ENCODE measurements at places on chromosomes 7 and 10.

DNA sequence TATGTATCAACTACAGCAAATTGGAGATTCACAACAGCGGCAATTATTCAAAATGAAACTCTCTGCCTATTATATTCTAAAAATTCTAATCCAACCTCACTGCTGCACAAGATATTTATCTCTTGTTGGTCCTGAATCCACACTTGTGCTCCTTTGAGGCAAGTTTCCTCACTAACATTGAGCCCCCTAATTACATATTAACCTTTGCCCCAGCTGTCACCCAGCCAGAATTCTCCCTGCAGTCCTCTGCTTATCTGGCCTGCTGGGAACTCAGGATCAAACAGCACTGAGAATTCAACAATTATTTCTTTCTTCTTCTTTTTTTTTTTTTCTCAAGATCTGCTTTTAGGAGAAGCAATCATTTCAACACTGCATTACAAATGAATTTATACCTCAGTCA, 21.5 kb upstream of the PLAC9 start:
- H3K27ac ChIP-seq, result no peak overlapping the region
- H3K4me1 ChIP-seq, result no peaks in the 10 kb centered on the region
- no peak overlapping the region for H3K4me3 ChIP-seq
- no peak for DNase-seq
- peaks cover 2% of the 10 kb centered on the region for H3K36me3 ChIP-seq
- H3K27me3 ChIP-seq, result no peaks in the 10 kb centered on the region

DNA sequence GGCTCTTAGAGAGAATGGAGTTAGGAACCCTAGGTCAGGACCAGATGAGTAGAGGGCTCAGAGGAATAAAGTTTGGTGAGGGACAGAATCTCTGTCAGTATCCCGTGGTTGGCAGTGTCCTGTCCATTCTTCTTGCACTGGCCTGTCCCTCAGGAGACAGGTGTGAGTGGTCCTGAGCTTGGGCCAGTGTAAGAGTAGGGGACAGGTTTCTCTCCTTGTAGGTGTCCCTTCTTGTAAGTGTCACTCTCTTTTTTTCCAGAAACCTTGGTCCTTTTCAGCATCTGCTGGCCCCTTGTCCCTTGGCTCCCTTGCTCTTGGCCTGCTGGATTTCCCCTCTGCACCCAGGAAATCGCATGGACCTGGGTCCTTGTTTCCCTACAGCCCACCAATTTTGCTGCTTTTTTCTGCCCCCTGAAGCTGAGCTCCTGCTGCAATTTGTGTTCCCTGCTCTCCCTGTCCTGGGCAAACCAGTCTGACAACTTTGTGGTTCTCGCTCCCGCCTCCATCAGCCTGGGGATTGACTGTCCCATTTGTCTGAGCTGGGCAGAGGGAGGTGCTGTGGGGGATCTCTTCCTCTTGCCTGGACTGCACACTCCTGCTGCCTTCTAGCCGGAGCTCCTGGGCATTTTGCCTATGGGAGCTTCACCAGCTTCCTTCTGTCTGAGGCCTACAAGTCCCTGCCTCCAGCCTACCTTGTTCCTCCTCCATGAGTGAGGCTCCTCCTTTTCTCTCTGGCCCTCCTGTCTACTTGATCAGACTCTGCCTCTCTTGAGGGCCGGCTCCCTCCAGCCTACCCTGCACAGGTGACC, 6.5 kb downstream of the TSPAN14 start:
- H3K27me3 ChIP-seq, result no peaks in the 10 kb centered on the region
- peak overlapping the region; percentile 76 for H3K4me3 ChIP-seq
- peaks cover 95% of the 10 kb centered on the region for H3K4me1 ChIP-seq
- peak overlapping the region; percentile 93 for H3K27ac ChIP-seq

- H3K27me3 ChIP-seq, result no peaks in the 10 kb centered on the region
- no peak overlapping the region for H3K27ac ChIP-seq
- no peaks in the 10 kb centered on the region for H3K4me1 ChIP-seq
- H3K36me3 ChIP-seq, result no peaks in the 10 kb centered on the region
Observed at GRCh38 chr10:130962240-130963051, 349.1 kb downstream of the TCERG1L start.

DNA sequence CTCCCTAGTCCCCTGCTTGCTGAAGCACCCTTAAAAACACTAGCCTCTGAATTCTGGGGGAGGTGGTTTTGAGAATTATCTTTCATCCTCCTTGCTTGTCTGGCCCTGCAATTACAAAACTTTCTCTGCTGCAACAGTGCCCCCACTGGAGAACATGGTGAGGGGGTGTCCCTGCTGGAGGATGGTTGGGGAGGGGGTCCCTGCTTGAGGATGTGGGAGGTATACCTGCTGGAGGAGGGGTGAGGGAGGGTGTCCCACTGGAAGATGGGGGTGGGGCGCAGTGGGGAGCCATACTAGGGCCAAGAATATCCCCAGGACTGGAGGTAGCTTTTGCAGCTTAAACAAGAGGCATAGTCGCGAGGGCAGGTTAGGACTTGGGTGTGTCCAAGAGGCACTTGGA, 3.2 kb upstream of the POLM start:
- no peak for DNase-seq
- peaks cover 13% of the 10 kb centered on the region for H3K4me1 ChIP-seq
- no peaks in the 10 kb centered on the region for H3K27me3 ChIP-seq
- H3K4me3 ChIP-seq, result no peak overlapping the region
- no peak overlapping the region for H3K27ac ChIP-seq

DNA sequence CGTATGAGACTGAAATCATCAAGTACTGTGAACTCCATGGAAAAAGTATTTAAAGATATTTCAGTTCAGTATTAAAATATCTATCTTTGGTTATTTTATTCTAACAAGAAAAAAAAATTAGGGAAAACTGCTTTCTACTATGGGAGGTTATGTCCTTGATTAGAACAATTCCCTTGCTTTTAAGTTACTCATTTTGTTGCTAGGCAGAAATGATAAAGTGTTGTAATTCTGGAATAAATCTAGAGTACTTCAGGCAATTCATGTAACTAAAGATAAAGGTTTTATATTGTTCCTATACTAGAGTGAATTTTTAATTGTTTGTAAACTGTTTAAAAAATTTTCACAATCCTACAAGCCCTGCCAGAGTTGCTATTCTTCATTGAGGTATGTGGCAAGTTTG, 92.0 kb downstream of the BBS9 start:
- no peak overlapping the region for H3K27ac ChIP-seq
- no peaks in the 10 kb centered on the region for H3K27me3 ChIP-seq
- H3K36me3 ChIP-seq, result peaks cover 2% of the 10 kb centered on the region

- H3K27me3 ChIP-seq, result peaks cover 2% of the 10 kb centered on the region
- H3K4me1 ChIP-seq, result peaks cover 17% of the 10 kb centered on the region
- DNase-seq, result no peak
- no peaks in the 10 kb centered on the region for H3K36me3 ChIP-seq
Observed at GRCh38 chr10:61284222-61284890, 168.8 kb downstream of the TMEM26 start.

DNA sequence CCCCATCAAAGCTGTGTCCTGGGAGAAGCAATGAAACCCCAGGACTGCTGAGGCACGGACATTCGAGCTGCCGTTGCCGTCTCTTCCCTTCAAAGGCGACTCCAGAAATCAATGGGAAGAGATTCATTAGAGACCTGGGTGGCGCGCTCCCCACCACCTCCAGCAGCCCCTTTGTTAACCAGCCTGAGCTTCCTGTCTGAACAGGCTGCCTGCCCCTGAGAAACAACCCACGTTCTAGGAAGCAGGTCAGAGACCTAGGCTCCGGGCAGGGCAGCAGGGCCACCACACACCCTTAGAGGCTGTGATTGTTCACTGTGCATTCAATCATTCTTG, 110.9 kb upstream of the PPIF start:
- H3K27me3 ChIP-seq, result no peaks in the 10 kb centered on the region
- no peak overlapping the region for H3K27ac ChIP-seq

DNA sequence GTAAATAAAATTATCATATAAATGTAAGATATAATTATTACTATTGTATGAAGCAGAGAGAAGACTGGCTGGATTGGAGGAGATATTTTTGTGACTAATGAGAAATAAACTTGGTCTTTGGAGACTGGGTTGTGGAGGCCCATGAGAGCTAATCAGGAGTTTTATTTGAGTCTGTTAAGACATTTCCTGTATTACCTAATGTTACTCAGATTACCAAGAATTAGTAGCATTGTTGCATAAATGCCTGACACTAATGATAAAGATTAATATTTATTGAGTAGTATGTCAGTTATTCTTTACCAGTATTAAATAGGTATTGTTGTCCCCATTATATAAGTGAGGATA, 7.1 kb downstream of the CCDC126 start:
- no peak overlapping the region for H3K4me3 ChIP-seq
- DNase-seq, result no peak
- no peaks in the 10 kb centered on the region for H3K27me3 ChIP-seq
- H3K4me1 ChIP-seq, result peaks cover 23% of the 10 kb centered on the region

- H3K27ac ChIP-seq, result no peak overlapping the region
- H3K36me3 ChIP-seq, result no peaks in the 10 kb centered on the region
- peaks cover 11% of the 10 kb centered on the region for H3K27me3 ChIP-seq
- H3K4me1 ChIP-seq, result no peaks in the 10 kb centered on the region
Observed at GRCh38 chr10:122263971-122264370, 7.1 kb upstream of the BTBD16 start.

- H3K27ac ChIP-seq, result no peak overlapping the region
- no peaks in the 10 kb centered on the region for H3K4me1 ChIP-seq
- peaks cover 10% of the 10 kb centered on the region for H3K27me3 ChIP-seq
- no peak for DNase-seq
- H3K4me3 ChIP-seq, result no peak overlapping the region
Observed at GRCh38 chr10:131692176-131692575, 208.6 kb upstream of the PPP2R2D start.

DNA sequence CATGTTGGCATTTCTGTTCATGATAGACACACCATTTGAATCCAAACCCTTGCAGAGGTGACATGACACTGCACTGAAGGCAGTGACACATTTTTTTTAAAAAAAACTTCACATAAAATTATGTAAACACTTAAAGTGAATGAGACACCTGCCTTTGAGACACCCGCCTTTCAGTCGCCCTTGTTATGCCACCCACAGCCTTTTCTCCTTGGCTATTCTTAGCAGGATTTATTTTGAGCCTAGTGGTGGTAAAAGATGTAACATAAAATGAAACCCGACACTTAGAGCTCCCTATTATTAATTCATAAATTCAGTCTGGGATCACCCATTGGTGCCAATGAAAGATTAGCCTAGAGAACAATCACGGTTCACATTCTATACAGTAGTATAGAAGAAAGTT, 161.3 kb downstream of the DYNC1I1 start:
- H3K4me3 ChIP-seq, result no peak overlapping the region
- DNase-seq, result no peak
- no peak overlapping the region for H3K27ac ChIP-seq
- no peaks in the 10 kb centered on the region for H3K4me1 ChIP-seq
- peaks cover 5% of the 10 kb centered on the region for H3K27me3 ChIP-seq
- H3K36me3 ChIP-seq, result no peaks in the 10 kb centered on the region

DNA sequence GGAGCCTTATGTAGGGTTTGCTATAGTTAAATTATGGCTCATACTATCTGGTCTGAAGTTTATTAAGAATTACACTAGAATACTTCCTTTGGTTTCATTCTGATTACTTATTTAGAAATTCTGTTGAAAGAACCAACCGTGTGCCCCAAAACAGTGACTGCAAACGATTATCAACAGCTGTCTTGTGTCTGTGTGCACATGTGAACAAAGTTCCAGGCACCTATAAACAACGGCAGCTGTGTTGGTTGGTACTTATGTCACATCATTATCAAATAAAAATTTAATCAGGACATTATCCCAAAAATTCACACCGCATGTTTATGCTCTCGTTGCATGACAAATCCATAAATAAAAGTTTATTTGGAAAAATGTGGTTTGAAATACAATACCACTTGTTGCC, 80.6 kb downstream of the USP6NL start:
- peaks cover 2% of the 10 kb centered on the region for H3K36me3 ChIP-seq
- H3K27ac ChIP-seq, result no peak overlapping the region
- peaks cover 32% of the 10 kb centered on the region for H3K4me1 ChIP-seq
- H3K27me3 ChIP-seq, result no peaks in the 10 kb centered on the region

- DNase-seq, result no peak
- no peaks in the 10 kb centered on the region for H3K36me3 ChIP-seq
- no peaks in the 10 kb centered on the region for H3K4me1 ChIP-seq
- no peak overlapping the region for H3K27ac ChIP-seq
- no peak overlapping the region for H3K4me3 ChIP-seq
- H3K27me3 ChIP-seq, result peaks cover 3% of the 10 kb centered on the region
Observed at GRCh38 chr7:146096994-146097393, 19.6 kb upstream of the CNTNAP2 start.

DNA sequence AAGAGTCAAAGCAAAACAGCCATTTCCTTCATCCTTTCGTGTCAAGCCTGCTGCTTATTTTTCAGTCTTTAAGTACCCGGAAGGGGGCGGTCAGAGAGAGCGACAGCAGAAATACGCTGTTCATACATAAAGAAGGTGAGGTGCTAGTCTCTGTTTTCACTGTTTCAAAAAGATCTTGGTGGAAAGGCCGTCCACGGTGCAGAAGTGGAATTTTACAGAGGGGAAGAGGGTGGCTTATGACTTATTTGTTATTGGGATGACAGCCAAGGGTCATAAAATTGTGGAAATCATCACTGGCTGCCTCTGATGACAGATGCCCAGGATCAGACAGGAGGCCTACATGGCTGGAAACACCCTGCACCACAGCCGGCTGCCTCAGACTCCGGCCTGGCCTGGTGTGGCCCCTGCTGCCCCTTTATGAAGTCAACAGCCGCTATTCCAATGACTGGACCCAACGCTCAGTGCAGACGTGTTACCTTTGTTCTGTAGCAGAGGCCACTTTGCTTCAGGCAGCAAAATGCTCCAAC, 57.0 kb downstream of the HIPK2 start:
- H3K4me1 ChIP-seq, result peaks cover 18% of the 10 kb centered on the region
- H3K27ac ChIP-seq, result no peak overlapping the region
- H3K27me3 ChIP-seq, result no peaks in the 10 kb centered on the region
- peaks cover 9% of the 10 kb centered on the region for H3K36me3 ChIP-seq
- H3K4me3 ChIP-seq, result no peak overlapping the region

- peaks cover 27% of the 10 kb centered on the region for H3K27me3 ChIP-seq
- no peak for DNase-seq
- no peaks in the 10 kb centered on the region for H3K4me1 ChIP-seq
- H3K4me3 ChIP-seq, result no peak overlapping the region
- no peak overlapping the region for H3K27ac ChIP-seq
- H3K36me3 ChIP-seq, result peaks cover 1% of the 10 kb centered on the region
Observed at GRCh38 chr10:130002606-130003005, 38.5 kb upstream of the EBF3 start.

DNA sequence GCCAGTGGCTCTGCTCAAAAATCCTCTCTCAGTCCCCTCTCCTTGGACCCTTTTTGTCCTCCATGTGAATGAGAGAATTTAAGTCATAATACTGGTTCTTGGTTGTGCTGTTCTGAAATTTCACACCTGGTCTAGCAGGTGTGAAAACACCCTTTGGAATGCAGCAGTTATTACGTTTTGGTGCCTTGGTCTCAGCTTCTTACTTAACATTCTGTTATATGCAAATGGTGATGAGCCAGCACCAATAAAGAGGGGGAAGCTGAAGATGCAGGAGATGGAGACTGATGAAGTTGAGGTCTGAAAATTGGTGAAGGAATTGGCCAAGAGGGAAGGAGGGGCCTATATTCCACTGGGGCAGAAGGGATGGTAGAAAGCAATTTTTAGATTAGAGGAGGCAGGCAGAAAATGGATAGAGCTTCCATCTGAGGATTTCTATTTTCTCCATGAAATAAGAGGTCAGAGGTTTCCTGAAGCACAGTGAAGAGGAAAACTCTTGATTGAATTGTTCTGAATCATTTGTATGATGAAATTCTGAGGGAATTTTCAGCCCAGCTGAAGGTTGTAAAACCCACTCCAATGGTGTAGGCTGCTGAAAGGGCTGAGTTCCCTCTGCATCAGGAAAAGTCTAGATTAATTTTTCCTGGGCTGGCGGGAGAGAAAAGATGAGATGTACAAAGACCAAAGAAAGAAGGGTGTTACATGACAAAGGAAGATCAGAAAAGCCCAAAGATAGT, 94.0 kb upstream of the FAM180A start:
- H3K4me3 ChIP-seq, result no peak overlapping the region
- H3K27me3 ChIP-seq, result no peaks in the 10 kb centered on the region
- no peak for DNase-seq
- no peaks in the 10 kb centered on the region for H3K4me1 ChIP-seq
- no peaks in the 10 kb centered on the region for H3K36me3 ChIP-seq
- no peak overlapping the region for H3K27ac ChIP-seq

Measured in activated naive CD4-positive, alpha-beta T cell treated with anti-CD3 and anti-CD28 coated beads for 36 hours (primary cell).